ENCODE measurements at places on chromosomes 3 and 15.

GRCh38 chr15:73001840-73002239, 50.4 kb upstream of the NEO1 start:
- DNase-seq = no peak

GRCh38 chr15:61794276-61794675, 266.0 kb downstream of the VPS13C start:
- no peak for DNase-seq

DNA sequence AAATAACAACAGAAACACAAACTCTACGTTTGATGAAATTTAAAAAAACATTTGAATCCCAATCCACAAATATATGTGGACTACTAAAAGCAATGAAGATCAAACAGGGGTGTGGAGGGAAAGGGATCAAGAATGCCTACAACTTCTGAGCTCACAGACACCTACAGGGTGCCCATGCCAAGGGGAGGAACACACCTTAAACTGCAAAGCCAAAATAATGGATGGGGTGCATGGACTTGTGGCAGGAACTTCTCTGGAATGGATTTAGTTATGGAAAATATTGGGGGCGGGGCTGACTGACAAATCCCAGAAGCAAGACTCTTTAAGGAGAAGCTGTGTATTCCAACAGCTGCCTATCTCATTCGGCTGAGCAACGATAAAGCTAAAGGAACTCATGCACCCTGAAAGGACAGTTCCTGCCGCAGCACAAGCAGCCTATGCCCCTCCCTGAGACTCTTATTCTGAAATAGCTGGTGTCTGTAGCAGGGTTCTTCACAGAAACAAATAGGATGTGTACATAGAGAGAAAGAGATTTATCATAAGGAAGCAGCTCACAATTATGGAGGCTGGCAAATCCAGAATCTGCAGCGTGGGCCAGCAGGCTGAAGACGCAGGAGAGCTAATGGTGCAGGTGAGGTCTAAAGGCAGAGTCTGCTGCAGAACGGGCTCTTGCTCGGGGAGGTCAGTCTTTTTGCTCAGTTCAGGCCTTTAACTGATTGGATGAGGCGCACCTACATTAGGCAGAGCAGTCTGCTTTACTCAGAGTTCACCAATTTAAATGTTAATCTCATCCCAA, 24.5 kb upstream of the PLA2G4D start:
- no peak for DNase-seq

DNA sequence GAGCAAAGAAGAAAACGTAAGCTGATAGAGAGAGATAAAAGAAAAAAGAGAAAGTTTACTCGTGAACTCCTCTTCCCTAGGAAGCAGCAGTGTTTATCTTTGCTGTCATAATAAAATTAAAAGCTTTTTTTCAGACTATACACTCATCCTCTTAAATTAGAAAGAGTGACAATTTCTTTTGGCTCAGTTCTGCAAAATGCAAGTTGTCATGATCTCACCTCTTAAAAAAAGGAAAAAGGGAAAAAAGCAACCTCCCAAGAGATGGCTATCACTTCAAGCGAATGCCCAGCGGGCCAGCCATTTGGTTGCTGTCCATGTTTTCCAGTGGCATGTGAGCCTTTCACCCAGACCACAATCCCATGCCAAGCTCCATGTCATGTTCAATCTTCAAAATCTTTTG, 7.0 kb upstream of the THBS1 start:
- no peak for DNase-seq

GRCh38 chr15:98715890-98716443, 67.6 kb downstream of the IGF1R start:
- DNase-seq = no peak

DNA sequence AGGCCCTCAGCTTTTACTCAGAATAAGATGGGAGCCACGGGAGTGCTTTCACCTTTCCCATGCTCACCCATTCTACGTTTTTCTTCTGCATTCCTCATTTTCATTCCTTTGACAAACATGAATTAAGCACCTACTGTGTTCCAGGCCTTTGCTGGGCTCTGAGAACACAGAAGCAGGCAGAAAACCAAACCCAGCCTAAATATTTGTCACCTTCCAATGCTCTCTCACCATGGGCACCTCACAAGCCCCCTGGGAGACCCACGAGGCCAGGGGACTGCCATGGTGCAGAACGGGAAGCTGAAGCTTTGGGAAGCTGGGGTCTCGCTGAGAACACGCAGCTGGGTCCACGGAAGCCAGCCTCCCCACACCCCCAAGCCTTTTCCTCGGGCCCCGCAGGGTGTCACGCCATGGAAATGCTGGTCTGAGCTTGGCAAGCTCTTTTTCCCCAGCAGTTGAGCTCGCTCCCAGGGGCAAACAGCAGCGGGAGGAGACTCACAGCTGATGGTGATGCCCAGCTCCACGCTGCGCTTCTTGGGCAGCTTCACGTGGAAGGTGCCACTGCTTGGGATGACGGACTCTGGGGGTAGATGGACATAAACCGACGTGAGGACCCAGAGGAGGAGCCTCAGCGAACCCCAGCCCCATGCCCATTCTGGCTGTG, 27.7 kb downstream of the GRIP2 start:
- no peak for DNase-seq

- DNase-seq = no peak
Observed at GRCh38 chr3:183591881-183592521, 36.5 kb upstream of the KLHL6 start.

- DNase-seq = no peak
Observed at GRCh38 chr3:163983940-163984339, 1094.4 kb downstream of the SI start.

DNA sequence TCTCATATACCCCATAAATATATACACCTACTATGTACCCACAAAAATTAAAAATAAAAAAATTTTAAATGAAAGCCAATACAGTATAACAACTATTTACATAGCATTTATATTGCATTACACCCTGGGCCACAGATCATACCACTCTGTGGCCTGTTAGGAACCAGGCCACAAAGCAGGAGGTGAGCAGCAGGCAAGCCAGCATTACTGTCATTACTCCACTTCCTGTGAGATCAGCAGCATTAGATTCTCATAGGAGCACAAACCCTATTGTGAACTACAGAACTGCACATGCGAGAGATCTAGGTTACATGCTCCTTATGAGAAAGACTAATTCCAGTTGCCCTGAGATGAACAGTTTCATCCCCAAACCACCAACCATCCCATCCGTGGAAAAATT, 17.4 kb downstream of the FILIP1L start:
- DNase-seq = no peak

- DNase-seq = no peak
Observed at GRCh38 chr3:109806929-109807328, 469.6 kb upstream of the DPPA4 start.

GRCh38 chr3:166993015-166993630, 387.0 kb downstream of the ZBBX start:
- DNase-seq = no peak

GRCh38 chr15:48102167-48102566, 18.6 kb upstream of the SLC24A5 start:
- no peak for DNase-seq

DNA sequence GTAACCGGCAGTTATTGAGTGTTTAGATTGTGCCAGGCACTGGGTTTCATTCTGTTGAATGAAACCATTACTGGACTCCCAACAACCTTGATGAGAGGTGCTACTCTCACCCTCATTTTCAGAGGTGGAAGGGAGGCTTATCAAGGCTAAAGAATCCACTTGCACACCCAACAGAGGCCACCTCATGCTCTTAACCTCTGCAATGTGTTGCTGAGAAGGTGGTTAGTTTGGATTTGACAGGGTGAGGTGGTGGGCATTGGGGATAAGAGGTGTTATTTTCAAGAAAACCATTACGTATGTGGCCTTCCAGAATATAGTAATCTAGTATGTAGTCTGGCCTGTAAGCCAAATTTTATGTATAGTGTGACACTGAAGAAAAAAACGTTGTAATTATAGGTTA, 73.1 kb downstream of the FHIT start:
- DNase-seq = no peak

DNA sequence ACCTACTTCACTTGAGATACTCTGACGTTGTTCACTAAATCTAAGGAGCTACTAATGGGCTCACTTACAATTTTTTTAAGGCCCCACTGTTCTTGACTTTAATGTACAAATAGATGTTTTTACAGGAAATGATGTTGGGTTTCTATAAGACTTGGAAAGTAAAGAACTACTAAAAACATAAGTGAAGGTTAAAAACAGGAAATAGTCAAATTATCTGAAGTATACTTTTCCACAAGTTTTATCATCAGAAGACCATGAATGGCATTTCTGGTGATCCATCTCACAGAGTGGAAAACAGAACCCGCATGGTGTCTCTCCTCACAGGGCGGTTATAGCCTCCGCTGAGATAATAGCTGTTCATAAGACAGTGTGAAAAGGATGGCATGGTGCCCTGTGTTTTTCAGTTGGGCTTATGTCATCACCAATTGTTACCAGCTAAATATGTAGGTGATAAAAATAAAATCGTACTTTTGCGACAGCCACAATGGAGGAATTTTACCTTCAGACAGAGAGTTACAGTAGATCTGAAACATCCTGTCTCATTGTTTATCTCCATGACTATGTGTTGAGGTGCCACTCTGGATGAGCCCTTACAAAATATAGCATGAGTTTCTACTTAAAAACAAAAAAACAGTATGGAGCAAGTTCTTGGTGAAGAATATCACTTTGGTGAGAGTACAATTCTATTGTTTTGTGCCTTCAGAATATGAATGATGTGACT, 462.4 kb downstream of the RAP2B start:
- DNase-seq = no peak

DNA sequence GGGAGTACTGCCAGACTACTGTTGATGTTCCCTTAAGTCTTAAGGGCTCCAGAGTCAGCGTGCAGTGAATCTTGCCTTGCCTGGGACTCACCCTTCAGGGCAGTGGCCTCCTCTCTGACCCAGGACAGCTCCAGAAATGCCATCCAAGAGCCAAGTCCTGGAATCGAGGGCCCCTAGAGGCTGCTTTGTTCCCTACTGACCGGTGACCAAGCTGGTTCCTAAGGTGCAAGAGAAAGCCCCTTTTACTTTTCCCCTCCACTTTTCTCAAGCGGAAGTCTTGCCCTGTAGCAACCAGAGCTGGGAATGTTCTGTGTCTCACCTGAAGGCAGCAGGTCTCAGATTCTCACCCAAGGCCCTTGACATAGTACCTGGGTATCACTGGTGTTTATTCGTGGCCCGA, 238.0 kb downstream of the DOCK3 start:
- DNase-seq = no peak

DNA sequence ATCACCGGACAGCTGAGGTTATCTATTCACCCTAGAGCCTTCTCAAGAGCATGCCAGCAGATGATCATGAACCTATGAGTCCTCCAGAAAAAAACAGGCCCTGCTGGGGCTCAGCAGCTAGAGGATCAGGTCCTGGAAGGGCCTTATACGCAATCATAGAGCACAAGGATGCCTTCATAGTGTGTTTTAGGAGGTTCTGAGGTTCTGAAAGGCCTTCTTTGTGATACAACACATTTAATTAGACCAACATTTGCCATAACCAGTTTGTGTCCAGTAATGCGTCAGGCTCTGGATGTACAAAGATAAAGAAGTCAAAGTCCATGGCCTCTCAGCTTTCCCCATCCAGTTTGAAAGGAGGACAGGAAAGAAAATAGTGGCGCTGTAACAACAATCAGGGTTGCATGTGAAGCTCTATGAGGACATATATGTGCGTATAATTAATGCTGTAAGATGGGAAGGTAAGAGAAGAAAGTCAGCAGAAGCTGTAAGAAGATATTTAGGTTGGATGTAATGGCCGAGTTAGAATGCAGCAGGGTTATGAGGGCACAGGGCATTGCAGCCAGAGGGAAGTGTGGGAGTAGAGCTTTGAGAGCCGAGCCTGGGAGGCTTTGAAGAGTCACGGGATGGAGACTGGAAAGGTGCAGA, 302.6 kb upstream of the TBL1XR1 start:
- DNase-seq = no peak

DNA sequence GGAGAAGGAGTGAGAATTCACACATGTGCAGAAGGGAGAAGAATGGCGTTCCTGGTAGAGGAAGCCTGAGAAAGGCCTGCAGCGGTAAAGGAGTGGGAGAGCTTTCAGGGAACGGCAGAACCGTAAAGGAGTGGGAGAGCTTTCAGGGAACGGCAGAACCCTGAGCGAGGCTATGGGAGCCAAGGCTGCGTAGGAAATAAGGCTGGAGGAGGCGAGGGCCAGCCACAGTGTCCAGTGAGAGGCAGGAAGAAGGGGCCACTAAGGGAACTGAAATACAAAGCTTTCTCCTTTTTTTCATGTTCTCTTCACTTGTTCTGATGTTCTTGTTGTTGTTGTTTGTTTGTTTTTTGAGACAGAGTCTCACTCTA, 41.6 kb downstream of the GOLGA6L10 start:
- no peak for DNase-seq

- DNase-seq = no peak
Observed at GRCh38 chr3:41097896-41098496, 101.3 kb upstream of the CTNNB1 start.

GRCh38 chr15:26974120-26974780, 3.3 kb downstream of the GABRG3 start:
- no peak for DNase-seq

DNA sequence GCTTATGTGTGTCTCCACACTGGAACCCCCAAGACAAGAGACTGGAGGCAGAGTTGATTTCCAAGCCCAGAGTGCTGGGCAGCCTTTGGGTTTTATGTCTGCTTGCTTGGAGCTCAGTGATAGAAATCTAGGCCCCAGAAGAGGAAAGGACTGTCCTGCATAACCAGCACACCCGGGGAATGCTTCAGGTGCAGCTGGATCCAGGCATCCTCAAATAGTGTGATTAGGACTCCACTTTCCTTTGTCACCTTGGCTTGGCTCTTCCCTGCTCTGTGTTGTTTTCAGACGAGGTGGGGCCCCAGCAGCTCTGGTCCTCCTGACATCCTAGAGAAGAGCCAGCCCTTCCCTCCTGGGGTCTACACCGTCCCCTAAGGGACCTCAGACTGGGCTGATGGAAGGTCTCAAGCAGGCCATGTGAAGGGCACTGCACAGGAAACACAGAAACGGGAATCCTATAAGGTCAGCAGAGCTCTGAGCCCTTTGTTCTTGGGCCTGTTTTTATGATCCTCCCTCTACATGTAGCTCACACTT, 143.7 kb downstream of the TJP1 start:
- no peak for DNase-seq

DNA sequence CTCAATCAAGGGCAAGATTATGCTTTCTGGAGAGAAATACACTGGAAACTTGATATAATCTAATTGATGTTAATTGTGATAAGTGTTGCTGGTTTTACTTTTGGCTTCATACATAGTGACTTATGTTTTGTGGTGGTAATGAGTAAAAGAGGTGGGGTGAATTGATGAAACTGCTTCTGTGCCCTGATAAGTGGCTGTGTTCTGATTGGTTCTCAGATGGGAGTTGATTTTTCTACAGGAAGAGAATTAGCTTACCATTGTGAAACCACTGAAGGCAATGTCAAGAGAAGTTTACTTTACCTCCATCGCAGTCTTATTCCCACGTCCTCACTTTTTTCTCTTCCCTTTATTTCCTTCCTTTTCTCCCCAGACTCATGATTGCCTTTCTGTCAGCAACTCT, 23.8 kb downstream of the TMEM45A start:
- DNase-seq = no peak

- no peak for DNase-seq
Observed at GRCh38 chr3:142394921-142395622, 52.8 kb downstream of the XRN1 start.

DNA sequence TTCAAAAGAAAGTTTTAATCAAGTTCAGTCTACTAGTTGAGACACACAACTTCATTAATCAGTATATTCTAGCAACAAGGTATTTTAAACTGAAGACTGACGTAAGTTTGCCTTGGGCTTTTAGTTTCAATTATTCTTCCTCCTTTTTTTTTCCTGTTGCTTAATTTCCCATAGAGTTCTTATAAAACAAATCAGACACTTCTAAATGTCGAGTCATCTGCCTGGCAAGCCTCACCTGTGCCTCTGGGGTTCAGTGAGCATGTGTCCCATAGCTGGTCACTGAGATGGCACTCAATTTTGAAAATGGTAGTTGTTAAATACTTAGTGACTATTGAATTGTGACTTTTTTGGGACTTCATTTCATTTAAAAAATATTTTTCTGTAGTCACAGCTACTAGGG, 27.4 kb downstream of the NKIRAS1 start:
- DNase-seq = no peak

All from stimulated activated CD8-positive, alpha-beta memory T cell treated with anti-CD3 and anti-CD28 coated beads, Interleukin-15, amount 100 ng/mL, for 24 hours (primary cell).